ENCODE measurements at places on chromosomes 3 and 15.

GRCh38 chr15:82554351-82554750, 14.1 kb upstream of the RPS17 start:
- no peak for DNase-seq

- no peak for DNase-seq
Measured at GRCh38 chr15:89888214-89888804, 5.5 kb downstream of the AP3S2 start.

GRCh38 chr15:69457304-69458280, 5.0 kb downstream of the RPLP1 start:
- DNase-seq, result no peak

- no peak for DNase-seq
Measured at GRCh38 chr3:46299608-46300460, 54.1 kb upstream of the CCR2 start.

DNA sequence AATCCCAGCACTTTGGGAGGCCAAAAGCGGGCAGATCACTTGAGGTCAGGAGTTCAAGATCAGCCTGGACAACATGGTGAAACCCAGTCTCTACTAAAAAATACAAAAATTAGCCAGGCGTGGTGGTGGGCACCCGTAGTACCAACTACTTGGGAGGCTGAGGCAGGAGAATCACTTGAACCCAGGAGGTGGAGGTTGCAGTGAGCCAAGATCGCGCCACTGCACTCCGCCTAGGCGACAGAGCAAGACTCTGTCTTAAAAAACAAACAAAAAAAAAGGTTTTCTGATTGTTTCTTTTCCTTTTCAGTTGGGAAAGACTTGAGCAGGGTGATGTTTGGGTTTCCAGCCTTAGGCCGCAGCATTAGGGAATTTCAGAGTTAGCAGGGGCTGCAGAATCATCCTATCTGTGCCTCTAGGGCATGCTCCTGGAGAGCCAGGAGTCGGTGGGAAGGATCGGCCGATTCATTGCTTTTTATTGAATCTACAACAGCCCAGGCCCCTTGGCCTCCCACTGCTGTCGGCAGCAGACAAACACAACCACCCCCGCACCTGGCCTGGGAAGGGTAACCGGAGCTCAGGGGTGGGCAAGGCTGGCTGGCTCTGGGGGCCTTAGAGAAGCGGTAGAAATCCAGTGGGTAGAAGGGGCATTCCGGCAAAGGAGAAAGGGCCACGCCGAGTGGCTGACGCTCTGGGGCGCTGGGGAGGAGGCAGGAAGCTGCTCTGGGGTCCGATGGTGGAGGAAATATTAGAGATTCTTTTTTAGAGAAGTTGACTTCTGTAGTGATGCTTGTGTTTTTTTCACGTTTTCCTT, 6.3 kb downstream of the CHAC1 start:
- no peak for DNase-seq

DNA sequence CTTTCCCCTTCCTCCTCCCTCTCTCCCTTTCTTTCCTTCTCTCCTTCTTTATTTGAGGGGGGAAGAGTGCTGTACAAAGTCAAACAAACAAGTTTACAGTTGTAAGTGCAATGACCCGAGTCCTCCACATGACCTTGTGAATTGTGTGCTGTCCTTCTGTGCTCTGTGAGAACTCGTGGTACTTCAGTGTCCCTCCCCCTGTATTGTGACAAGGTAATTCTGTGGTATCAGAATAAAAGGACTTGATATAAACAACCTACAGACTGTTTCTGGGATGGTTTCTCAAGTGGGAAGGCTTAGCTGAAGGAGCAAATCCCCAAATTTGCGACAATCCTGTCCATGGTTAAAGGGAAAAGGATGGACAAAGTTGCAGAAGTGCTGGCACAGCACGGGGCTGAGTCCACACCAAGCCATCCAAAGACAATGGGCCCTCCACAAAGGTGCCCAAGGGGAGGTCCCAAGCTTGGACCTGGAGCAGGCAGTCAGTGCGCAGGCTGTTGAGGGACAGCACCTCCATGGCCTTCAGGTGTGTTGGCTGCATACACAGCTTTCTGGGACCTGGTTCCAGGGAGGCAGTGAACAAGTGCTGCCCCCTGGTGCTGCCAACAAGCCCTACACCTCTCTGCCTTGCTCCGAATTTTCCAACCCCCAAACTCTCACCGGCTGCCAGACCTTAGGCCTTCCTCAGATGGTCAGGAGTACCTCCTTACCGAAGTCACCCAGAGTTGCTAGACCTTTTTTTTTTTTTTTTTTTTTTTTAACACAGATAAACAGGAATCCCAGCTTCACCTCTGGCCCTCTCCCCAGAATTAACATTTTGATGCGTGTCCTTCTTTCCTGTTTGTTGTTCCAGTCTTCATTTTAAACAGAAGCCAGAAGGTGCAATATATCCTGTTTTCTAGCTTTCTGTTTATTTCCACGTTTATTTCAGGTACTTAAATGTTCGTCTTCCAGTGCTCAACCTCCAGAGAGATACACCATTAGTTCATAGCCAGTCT, 2.6 kb upstream of the APEH start:
- DNase-seq, result peak; percentile 39

DNA sequence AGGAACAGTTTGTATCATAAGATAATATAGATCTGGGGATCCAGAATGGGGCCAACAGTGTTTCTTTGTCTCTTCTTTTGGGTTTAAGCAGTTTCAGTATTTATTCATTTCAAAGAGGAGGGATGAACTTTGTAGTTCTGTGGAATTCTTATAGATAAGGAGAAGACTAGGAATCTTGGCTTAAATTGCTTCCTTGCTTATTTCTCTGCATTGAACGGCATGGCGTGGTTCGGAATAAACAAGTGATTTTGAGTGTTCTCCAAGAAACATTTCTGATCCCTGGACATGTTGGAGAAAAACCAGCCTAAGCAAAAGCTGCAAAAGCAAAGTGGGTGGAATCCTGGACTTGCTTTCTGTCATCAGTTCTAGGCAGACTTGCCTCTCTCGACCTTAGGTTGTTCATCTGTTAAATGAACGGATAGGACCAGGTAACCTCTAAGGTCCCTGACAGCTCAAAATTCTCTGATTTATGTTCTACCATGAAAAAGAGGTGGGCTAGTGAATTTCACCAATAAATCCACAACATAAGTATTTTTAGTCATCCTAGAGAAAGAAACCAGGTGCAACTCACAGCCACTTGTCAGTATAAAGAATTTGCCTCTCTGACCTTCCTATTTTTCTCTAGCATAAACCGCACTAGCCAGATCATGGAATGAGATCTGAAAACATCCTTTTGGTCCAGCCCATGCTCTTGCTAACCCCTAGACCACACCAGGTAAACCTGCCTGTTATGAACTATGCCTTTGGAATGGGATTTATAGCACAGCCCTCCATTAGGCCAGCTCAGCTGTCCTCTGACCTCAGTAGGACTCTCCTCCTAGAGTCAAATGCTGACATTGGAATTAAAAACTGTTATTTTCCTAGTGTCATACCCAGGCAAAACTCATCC, 78.8 kb downstream of the CLDN11 start:
- DNase-seq, result no peak

DNA sequence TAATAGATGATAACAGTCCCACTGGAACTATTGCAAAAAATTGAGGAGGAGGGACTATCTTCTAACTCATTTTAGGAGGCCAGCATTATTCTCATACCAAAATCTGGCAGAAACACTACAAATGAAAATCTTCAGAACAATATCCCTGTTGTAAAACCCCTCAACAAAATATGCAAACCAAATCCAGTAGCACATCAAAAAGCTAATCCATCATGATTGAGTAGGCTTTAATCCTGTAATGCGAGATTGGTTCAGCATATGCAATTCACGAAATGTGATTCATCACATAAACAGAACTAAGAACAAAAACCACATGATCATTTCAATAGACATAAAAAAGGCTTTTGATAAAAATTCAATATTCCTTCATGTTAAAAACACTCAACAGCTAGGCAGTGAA, 23.9 kb upstream of the PLSCR2 start:
- no peak for DNase-seq

- no peak for DNase-seq
Measured at GRCh38 chr15:33675246-33675645, 293.1 kb upstream of the CHRM5 start.

DNA sequence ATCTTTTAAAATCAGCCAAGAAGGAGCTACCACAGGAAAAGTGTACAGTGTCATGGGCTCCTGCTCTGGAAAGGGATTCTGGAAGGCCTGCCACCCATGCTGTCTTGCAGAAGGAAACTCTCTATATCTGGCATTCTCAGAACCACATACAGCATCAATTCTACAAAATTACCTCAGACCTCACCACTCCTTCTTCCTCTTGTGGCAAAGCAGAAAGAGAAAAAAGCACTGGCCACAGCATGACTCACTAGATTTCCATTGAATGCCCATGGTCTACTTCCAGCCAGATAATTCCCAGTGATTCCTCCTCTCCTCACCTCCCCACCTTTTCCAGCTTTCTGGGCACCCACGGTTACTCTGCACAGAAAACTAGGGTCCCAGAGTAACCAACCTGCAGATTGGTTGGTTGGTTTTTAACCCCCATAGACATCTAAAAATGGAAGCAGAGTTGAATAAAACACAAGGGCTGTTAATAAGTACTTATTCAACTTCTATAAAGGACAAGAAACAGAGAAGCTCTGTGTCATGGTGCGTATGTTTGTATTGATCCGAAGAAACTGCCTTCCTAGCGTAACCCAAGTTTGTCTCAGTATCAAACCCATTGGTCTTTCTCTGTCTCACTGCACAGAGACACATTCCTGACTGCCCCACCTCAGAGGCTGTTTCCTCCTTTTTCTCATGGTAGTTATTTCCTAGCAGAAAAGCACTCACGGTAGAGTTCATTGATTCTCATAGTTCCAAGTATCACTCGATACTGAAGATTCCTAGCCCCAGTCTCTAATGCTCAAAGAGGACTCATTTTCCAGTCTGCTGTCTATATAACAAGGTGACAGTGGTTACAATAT, 67.7 kb downstream of the LDHAL6B start:
- no peak for DNase-seq

DNA sequence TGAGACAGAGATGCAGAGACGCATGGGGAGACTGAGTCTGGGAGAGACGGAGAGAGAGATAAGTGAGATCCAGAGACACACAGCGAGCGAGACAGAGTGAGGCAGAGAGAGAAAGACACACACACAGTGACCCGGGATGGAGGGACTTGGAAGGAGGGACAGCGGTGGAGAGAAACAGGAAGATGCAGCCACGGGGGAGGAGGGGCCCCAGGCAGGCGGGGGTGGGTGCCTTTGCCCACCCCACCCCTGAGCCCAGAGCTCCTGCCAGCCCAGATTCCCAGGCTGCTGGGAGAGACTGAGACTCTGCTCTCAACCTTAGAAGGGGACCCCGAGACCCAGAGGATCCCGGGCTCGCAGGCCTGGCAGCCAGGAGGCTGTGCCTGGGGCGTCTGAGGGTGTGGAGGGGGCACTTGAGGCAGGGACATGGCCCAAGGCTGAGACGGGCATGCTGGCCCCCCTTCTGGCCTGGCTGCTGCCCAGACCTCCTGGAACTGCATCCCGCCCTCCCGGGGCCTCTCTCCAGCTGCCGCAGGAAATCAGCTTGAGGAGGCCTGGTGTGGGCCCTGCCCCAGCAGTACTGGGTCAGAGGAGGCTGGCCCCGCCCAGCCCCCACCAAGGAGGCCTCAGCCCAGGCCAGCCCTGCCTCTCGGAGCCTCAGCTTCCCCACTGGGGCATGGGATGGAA, 18.1 kb downstream of the H1-8 start:
- DNase-seq, result no peak

GRCh38 chr3:7381741-7382140, 520.8 kb downstream of the GRM7 start:
- DNase-seq, result no peak

- DNase-seq, result no peak
Measured at GRCh38 chr3:110393941-110394340, 677.7 kb upstream of the NECTIN3 start.

- no peak for DNase-seq
Measured at GRCh38 chr15:73239564-73240215, 129.1 kb downstream of the HCN4 start.

DNA sequence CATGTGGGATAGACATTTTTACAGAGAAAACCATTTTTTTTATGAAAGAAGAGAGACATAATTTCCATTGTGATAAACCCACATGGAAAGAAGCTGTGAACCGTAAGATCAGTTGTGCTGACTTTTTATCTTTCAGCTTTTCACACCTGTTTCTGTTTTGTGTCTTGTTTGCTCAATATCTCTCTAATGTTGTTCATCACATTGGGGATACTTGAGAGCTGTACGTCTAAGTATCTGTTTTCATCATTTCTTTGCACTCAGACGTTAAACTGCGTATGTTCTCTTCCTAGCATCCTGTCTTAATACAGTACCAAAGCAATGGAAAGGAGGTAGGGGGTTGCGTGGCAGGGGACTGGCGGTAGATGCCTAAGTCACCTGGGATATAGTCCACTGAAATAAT, 449.0 kb downstream of the NAALADL2 start:
- no peak for DNase-seq

GRCh38 chr3:187044206-187044605, 95.1 kb downstream of the RPL39L start:
- DNase-seq, result no peak

GRCh38 chr3:114745322-114746240, 401.5 kb downstream of the ZBTB20 start:
- no peak for DNase-seq

DNA sequence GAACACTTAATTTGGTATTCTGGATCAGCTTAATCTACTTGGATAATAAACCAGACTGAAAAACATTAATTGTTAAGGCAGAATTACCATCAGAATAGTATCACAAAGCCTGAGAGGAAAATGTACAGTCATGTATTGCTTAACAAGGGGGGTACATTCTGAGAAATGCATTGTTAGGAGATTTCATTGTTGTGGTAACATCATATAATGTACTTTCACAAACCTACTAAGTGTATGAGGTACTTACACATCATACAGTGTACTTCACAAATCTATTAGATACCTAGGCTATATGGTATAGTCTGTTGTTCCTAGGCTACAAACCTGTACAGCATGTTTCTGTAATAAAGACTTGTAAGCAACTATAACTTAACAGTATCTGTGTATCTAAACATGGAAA, 68.2 kb downstream of the NBEAL2 start:
- DNase-seq, result no peak

DNA sequence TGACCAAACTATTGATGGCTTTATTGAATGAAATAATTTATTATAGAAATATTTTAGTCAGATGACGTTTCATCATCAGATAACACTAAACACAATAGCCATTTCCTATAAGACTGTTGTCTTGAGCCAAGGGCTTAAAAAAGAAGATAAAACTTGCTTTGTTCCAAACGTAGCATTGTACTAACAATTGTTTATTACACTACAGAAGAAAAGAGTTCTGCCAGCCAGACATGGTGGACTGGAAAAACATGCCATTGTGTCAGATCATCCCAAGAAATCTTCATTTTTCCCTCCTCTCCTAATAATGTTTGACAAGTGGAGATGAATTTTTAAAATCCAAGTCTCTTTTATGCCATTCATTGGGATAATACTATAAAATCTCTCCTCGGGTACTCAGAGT, 203.3 kb downstream of the CDIN1 start:
- DNase-seq, result no peak

DNA sequence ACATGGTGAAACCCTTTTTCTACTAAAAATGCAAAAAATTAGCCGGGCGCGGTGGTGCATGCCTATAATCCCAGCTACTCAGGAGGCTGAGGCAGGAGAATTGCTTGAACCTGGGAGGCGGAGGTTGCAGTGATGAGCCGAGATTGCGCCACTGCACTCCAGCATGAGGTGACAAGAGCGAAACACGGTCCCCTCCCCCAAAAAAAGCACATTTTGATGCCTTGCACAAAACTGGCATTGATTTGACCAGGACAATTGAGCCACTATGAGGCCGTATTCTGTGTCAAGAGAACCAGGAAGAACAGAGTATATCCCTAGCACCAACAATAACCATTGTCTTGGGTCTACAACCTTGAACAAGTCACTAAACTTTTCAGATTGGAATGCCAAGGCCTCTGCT, 50.6 kb downstream of the SH3BP5 start:
- no peak for DNase-seq
